CD4-positive, alpha-beta T cell (primary cell): ENCODE measurements at places on chromosomes 6 and 20. TPM values are rescaled to one million over a fixed set of nuclear protein-coding genes. Genes with fewer than 3 reads are reported as not detected.

The NMBR gene
- total RNA-seq, result not detected

GRCh38 chr6:125637207-125637606, 112.2 kb upstream of the HEY2 start:
- H3K36me3 ChIP-seq, result no peaks in the 10 kb centered on the region
- H3K4me1 ChIP-seq, result no peaks in the 10 kb centered on the region
- H3K27ac ChIP-seq, result no peak overlapping the region
- no peak for DNase-seq

GRCh38 chr6:124661097-124661661, 301.1 kb upstream of the RNF217 start:
- DNase-seq, result no peak
- H3K4me1 ChIP-seq, result no peaks in the 10 kb centered on the region
- H3K27ac ChIP-seq, result no peak overlapping the region

- H3K4me1 ChIP-seq, result no peaks in the 10 kb centered on the region
- H3K36me3 ChIP-seq, result no peaks in the 10 kb centered on the region
- no peaks in the 10 kb centered on the region for H3K27me3 ChIP-seq
- no peak overlapping the region for H3K27ac ChIP-seq
Observed at GRCh38 chr20:18662279-18663040, 74.6 kb downstream of the DTD1 start.

DNA sequence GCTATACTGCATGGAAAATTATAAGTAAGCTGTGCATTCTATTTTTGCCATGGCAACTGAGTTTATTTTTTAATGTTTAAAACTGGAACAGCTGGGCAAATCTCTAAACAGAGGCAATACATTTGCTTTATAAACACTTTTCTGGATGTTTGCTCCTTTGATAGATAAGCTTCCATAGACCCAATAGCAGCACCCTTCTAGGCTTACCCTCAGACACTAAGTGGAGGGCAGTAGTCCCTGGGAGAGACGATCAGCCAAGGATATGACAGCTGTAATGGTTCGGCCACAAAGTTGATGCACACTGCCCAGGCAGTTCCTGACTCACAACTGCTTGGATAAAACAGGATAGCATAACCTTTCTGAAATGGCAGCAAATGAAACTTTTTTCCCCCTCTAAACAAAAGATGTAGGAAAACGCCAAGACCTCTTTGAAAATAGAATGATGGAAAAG, 8.5 kb upstream of the MRPS10 start:
- no peaks in the 10 kb centered on the region for H3K27me3 ChIP-seq
- H3K4me1 ChIP-seq, result no peaks in the 10 kb centered on the region
- no peak overlapping the region for H3K4me3 ChIP-seq
- no peak overlapping the region for H3K27ac ChIP-seq
- DNase-seq, result no peak

DNA sequence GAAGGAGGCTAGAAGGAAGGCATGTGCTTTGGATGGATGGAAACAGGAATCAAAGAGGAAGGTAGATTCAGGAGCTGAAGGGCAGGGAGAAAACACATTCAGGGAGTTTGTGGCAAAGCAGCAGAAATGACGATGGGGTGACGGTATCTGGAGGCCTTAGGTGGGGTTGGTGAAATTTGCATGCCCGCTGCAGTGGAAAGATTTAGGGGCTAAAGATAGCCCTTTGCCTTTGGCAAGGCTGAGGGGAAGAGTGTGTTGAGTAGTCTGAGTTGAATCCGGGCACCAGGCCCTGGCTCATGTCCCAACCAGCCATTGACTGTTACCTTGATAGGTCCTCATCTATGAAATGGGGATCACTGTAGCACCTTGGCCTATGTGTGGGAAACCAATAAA, 1.3 kb downstream of the GZF1 start:
- peaks cover 35% of the 10 kb centered on the region for H3K4me1 ChIP-seq
- DNase-seq, result no peak
- peaks cover 13% of the 10 kb centered on the region for H3K36me3 ChIP-seq
- H3K27me3 ChIP-seq, result no peaks in the 10 kb centered on the region
- H3K27ac ChIP-seq, result no peak overlapping the region

The TP53TG5 gene
- total RNA-seq, result not detected

GRCh38 chr6:41589223-41589622, 43.0 kb downstream of the FOXP4 start:
- no peaks in the 10 kb centered on the region for H3K27me3 ChIP-seq
- H3K4me3 ChIP-seq, result no peak overlapping the region
- H3K36me3 ChIP-seq, result peaks cover 8% of the 10 kb centered on the region
- no peak for DNase-seq
- peaks cover 5% of the 10 kb centered on the region for H3K4me1 ChIP-seq

The SYCP2 gene
- total RNA-seq, result 4.4 TPM

The SNAP25 gene
- total RNA-seq, result not detected

The MCM3 gene
- 10.1 TPM for total RNA-seq

DNA sequence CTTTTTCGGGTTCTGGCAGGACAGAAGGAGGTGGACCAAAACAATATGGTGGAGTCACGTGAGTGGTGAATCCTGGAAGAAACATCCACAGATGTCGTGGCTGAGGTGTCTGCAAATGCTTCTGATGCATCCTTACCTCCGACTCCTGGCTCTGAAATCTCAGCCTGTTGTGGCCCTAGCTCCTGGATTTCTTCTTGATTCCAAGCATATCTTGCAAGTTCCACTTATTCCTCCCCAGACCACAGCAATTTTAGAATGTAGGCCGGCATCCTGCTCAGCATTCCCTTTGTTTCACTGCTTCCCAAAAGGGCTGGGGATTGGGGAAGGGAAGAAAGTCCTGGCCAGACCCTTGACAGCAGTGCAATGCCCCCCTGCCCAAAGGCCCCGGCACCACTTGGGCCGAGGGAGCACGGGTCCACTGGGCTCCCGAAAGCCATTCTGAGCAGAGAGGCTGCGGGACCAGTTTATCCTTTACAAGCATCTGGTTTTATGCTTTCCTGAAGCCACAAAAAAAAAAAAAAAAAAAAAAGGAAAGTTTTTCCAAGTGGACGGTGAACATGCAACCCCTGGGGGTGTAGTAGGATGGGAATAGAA, 200.9 kb upstream of the RNF24 start:
- DNase-seq, result no peak
- H3K27ac ChIP-seq, result no peak overlapping the region
- H3K4me1 ChIP-seq, result peaks cover 3% of the 10 kb centered on the region
- peaks cover 10% of the 10 kb centered on the region for H3K27me3 ChIP-seq
- no peaks in the 10 kb centered on the region for H3K36me3 ChIP-seq
- no peak overlapping the region for H3K4me3 ChIP-seq

The PRL gene
- not detected for total RNA-seq

The PHACTR3 gene
- not detected for total RNA-seq

GRCh38 chr6:165110860-165111259, 198.5 kb downstream of the C6orf118 start:
- no peaks in the 10 kb centered on the region for H3K4me1 ChIP-seq
- DNase-seq, result no peak
- no peaks in the 10 kb centered on the region for H3K27me3 ChIP-seq
- H3K27ac ChIP-seq, result no peak overlapping the region

DNA sequence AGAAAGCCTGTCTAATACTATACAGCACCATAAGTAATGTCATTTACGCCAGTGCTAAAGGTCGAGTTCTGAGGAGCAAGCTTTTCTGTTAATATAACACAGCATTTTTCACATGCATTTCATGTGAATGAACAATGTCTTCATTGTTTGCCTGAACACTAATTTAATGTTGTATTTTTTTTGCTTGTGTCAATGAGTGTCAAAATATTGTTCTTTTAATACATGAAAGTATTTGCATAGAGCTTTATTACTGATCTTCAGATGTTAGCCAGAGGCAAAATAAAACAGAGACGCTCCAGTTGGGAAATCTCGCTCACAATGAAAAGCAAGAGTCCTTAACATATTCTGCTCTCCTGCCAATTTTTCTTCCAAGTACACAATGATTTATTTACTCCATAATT, 151.8 kb downstream of the FOXC1 start:
- no peaks in the 10 kb centered on the region for H3K27me3 ChIP-seq
- no peak overlapping the region for H3K4me3 ChIP-seq
- no peak overlapping the region for H3K27ac ChIP-seq
- no peak for DNase-seq
- peaks cover 6% of the 10 kb centered on the region for H3K36me3 ChIP-seq

DNA sequence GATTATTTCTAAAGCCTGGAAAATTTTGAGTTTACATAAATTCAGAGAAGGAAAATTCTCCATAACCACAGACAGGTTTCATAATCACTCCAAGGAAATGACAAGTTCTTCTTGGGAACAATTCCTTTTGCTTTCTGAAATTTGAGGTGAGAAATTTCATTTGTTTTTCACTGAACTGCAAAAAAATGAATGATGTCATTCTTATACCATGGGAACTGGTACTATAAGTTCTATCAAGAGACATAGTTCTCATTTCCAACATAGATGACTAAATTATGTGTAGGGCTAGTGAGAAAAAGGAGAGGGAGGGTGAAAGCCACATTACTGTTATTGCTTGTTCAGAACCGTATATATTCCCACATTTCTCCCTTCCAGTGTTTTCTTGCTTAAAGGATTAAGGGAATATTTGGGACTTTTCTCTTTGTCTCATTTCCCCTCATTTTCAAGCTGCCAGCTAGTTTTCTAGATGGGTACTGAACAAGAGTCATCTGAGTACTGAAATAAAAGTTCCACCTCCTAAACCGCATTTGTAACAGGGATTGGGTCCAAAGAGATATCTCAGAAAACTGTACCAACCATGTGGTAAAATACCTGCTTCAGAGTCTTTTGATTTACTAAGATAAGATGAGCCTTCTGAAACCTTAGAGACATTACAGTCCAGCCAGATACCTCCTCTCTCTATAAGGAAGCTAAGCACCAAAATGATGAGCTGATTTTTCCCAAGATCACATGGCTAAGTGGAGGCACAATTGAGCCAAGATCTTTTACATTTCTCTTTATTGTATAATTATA, 144.3 kb upstream of the PRDM1 start:
- H3K36me3 ChIP-seq, result no peaks in the 10 kb centered on the region
- H3K4me1 ChIP-seq, result no peaks in the 10 kb centered on the region
- no peak overlapping the region for H3K4me3 ChIP-seq
- no peak for DNase-seq
- no peaks in the 10 kb centered on the region for H3K27me3 ChIP-seq

GRCh38 chr6:5814116-5814515, 192.6 kb downstream of the NRN1 start:
- DNase-seq, result no peak
- peak overlapping the region; percentile 16 for H3K27ac ChIP-seq
- no peaks in the 10 kb centered on the region for H3K27me3 ChIP-seq
- H3K4me3 ChIP-seq, result no peak overlapping the region
- H3K4me1 ChIP-seq, result peaks cover 20% of the 10 kb centered on the region
- H3K36me3 ChIP-seq, result no peaks in the 10 kb centered on the region

- H3K4me1 ChIP-seq, result no peaks in the 10 kb centered on the region
- H3K27ac ChIP-seq, result no peak overlapping the region
- H3K4me3 ChIP-seq, result no peak overlapping the region
- no peak for DNase-seq
Observed at GRCh38 chr6:156550949-156551348, 226.2 kb upstream of the ARID1B start.

- H3K4me3 ChIP-seq, result no peak overlapping the region
- no peaks in the 10 kb centered on the region for H3K27me3 ChIP-seq
- no peak for DNase-seq
- H3K27ac ChIP-seq, result no peak overlapping the region
- no peaks in the 10 kb centered on the region for H3K36me3 ChIP-seq
Observed at GRCh38 chr20:11311659-11312224, 606.0 kb upstream of the BTBD3 start.

The HACE1 gene
- total RNA-seq, result 8.2 TPM

GRCh38 chr6:113857556-113858479, 673 bp downstream of the MARCKS start:
- no peaks in the 10 kb centered on the region for H3K36me3 ChIP-seq
- peaks cover 49% of the 10 kb centered on the region for H3K4me1 ChIP-seq

DNA sequence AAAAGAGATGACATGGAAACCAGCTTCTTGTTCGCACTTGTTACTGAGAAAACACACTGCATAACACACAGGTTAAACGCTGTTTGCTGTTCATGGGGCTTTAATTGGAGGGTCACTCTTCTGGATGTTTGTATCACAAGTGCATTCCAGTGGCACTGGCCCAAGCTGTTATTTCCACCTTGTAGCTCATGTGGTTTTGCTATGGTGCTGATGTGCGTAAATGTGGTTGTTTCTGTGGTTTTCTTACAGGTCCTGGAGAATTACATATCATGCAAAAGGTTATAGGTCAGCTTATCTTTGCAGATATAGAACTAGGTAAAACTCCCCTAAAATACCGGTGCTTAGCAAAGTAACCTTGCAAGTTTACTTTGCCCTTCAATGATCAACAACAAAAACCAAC, 89.3 kb upstream of the AHI1 start:
- no peaks in the 10 kb centered on the region for H3K27me3 ChIP-seq
- peaks cover 2% of the 10 kb centered on the region for H3K4me1 ChIP-seq
- H3K4me3 ChIP-seq, result no peak overlapping the region

The TFEB gene
- 24.1 TPM for total RNA-seq

GRCh38 chr6:148042536-148042935, 300.1 kb upstream of the SASH1 start:
- DNase-seq, result no peak
- H3K27ac ChIP-seq, result no peak overlapping the region
- H3K27me3 ChIP-seq, result no peaks in the 10 kb centered on the region
- no peaks in the 10 kb centered on the region for H3K36me3 ChIP-seq

DNA sequence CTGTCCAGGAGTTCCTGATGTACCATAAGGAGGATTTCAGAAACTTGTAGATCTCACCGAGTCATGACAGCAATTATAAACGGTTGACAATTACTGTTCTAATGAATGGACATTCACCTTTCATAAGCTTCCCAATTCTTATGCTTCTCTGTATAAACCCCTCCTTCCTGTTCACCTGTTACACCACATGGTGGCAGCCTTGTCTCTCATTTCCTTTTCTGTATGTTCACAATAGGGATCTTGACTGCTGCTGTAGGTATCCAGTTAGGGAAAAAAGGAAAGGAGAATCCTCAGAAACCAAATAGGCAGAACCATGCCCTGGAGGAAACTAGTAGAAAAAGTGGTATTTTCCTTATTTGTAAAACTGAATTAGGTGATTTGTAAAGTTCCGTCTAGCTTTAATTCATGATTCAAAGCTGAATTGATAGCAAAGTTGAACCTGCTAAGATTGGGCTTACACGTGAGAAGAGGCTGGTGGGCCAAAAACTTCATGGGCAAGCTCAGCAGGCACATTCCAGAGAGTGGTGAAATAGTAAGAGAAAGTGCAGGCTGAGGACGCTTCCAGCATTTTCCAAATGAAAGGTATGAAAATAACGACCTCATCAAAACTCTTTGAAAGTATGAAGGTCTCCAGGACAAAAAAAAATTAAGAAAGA, 29.0 kb upstream of the TBPL1 start:
- DNase-seq, result peak; percentile 33
- no peak overlapping the region for H3K27ac ChIP-seq
- H3K4me3 ChIP-seq, result no peak overlapping the region
- H3K4me1 ChIP-seq, result no peaks in the 10 kb centered on the region
- H3K36me3 ChIP-seq, result no peaks in the 10 kb centered on the region

- no peak overlapping the region for H3K4me3 ChIP-seq
- H3K27me3 ChIP-seq, result no peaks in the 10 kb centered on the region
- H3K4me1 ChIP-seq, result no peaks in the 10 kb centered on the region
- no peak overlapping the region for H3K27ac ChIP-seq
Observed at GRCh38 chr6:19279273-19279684, 557.9 kb upstream of the ID4 start.

The PHACTR1 gene
- total RNA-seq, result 1.3 TPM
